ENCODE measurements at places on chromosomes 7 and 10. TPM values are rescaled to one million over a fixed set of nuclear protein-coding genes. Genes with fewer than 3 reads are reported as not detected.

PLXDC2 gene
- 19.0 TPM for total RNA-seq

LIPN gene
- total RNA-seq = not detected

OGDH gene
- 79.6 TPM for total RNA-seq

TBX20 gene
- total RNA-seq = 8.6 TPM

C10orf67 gene
- not detected for total RNA-seq

CCZ1 gene
- 58.8 TPM for total RNA-seq

GRID2IP gene
- not detected for total RNA-seq

FRAT2 gene
- 2.7 TPM for total RNA-seq

ZNF786 gene
- 5.3 TPM for total RNA-seq

PLEKHS1 gene
- total RNA-seq = not detected

SEMA4G gene
- total RNA-seq = 1.2 TPM

RBM20 gene
- total RNA-seq = 0.18 TPM

TMEM213 gene
- total RNA-seq = not detected

TET1 gene
- total RNA-seq = 4.7 TPM

BHLHA15 gene
- 1.3 TPM for total RNA-seq

UBTD1 gene
- 34.0 TPM for total RNA-seq

HOXA9 gene
- 8.6 TPM for total RNA-seq

TEX36 gene
- not detected for total RNA-seq

WDR86 gene
- 8.6 TPM for total RNA-seq

CPED1 gene
- 12.8 TPM for total RNA-seq

ASB13 gene
- 11.6 TPM for total RNA-seq

PDE1C gene
- total RNA-seq = 0.74 TPM

GSAP gene
- 9.5 TPM for total RNA-seq

MLXIPL gene
- total RNA-seq = not detected

SH2B2 gene
- 4.7 TPM for total RNA-seq

DLG5 gene
- total RNA-seq = 26.4 TPM

PKD2L1 gene
- not detected for total RNA-seq

C10orf53 gene
- total RNA-seq = not detected

WDFY4 gene
- not detected for total RNA-seq

GIMAP1 gene
- total RNA-seq = not detected

PLCE1 gene
- 1.1 TPM for total RNA-seq

STRIP2 gene
- 3.3 TPM for total RNA-seq

GALNT11 gene
- 77.2 TPM for total RNA-seq

ANKRD7 gene
- 0.97 TPM for total RNA-seq

PDGFA gene
- 71.9 TPM for total RNA-seq

BMS1 gene
- total RNA-seq = 24.3 TPM

USP6NL gene
- total RNA-seq = 7.7 TPM

DGKI gene
- 15.5 TPM for total RNA-seq

GPC2 gene
- total RNA-seq = 6.0 TPM

FAM131B gene
- total RNA-seq = 4.0 TPM

KAZALD1 gene
- total RNA-seq = 3.6 TPM

GCK gene
- total RNA-seq = not detected

GARIN1A gene
- 1.5 TPM for total RNA-seq

FKBP6 gene
- total RNA-seq = not detected

TFR2 gene
- 0.89 TPM for total RNA-seq

CTNNA3 gene
- under 0.01 TPM for total RNA-seq

UTF1 gene
- total RNA-seq = not detected

SLC18A3 gene
- total RNA-seq = not detected

GNAT3 gene
- not detected for total RNA-seq

ZWINT gene
- total RNA-seq = 3.6 TPM

GGCT gene
- 19.0 TPM for total RNA-seq

OR2A42 gene
- total RNA-seq = under 0.01 TPM

SMC3 gene
- total RNA-seq = 18.4 TPM
